ENCODE measurements at places on chromosomes 2 and 18. TPM values are rescaled to one million over a fixed set of nuclear protein-coding genes. Genes with fewer than 3 reads are reported as not detected.

The CD8B2 gene
- total RNA-seq, result not detected

The LYPD6B gene
- total RNA-seq, result 0.10 TPM

The CHRNA1 gene
- total RNA-seq, result 0.10 TPM

The LRRC30 gene
- total RNA-seq, result not detected

The NEB gene
- 0.33 TPM for total RNA-seq

The ABCB11 gene
- 0.13 TPM for total RNA-seq

The INHBB gene
- 0.52 TPM for total RNA-seq

The HNMT gene
- total RNA-seq, result 69.4 TPM

The ATP6V1B1 gene
- 1.1 TPM for total RNA-seq

The MYO3B gene
- total RNA-seq, result 0.13 TPM

The PECR gene
- total RNA-seq, result 17.8 TPM

The CNTNAP5 gene
- not detected for total RNA-seq

The IGFBP5 gene
- total RNA-seq, result 1,272 TPM

The ACVR1C gene
- total RNA-seq, result 1.2 TPM

The DPP4 gene
- total RNA-seq, result 39.1 TPM

All from smooth muscle cell of the pulmonary artery (primary cell).